Eye (tissue), 1 donor: ENCODE measurements at places on chromosomes 4 and X.
A peak's percentile ranks its signal among the peaks of the same experiment; 100 is the strongest.

DNA sequence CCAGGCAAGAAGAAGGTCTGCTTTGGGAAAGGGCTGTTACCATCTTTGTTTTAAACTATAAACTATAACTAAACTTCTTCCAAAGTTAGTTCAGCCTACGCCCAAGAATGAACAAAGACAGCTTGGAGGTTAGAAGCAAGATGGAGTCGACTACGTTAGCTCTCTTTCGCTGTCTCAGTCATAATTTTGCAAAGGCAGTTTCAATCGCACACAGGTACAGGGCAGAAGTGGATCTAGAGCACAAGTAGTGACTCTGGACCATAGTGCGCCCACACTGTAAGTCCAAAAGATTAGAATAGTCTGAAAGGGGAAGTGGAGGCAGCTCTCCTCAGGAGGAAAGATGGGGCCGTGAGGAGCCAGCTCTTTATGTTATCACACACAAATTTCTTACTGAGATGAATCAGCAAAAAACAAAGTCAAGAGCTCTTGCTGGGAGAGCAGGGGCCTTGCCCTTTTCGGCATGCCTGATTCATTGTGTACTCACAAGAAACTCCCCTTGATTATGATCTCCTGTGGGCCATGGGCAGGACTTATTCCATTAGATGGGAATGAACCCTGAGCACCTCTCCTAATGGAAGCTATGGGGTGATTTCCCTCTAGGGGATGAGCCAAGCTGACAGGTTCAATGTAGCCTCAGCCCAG, 58.6 kb downstream of the FUNDC1 start:
- DNase-seq, result no peak

GRCh38 chr4:7136351-7136750, 56.0 kb upstream of the SORCS2 start:
- DNase-seq, result no peak

GRCh38 chrX:116596010-116596409, 133.2 kb upstream of the CT83 start:
- DNase-seq, result no peak

DNA sequence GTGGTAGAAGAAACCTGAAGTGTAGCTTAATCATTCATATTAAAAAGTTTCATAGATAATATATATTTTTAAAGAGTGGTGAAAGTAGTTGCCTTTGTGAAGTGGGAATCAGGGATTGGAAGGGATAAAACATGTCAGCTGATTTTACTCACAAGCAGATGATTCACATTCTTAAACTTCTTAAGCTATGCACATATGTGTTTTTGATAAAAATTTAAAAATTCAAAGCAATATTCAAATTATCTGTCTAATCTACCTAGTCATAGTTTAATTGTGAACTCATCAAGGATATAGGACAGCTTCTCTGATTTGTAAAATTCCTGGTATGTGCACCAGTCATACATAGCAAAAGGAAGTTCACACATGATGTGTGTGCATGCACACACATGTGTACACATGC, 520.6 kb upstream of the PITX2 start:
- no peak for DNase-seq

GRCh38 chr4:163164591-163164990, 2.1 kb downstream of the NAF1 start:
- no peak for DNase-seq

DNA sequence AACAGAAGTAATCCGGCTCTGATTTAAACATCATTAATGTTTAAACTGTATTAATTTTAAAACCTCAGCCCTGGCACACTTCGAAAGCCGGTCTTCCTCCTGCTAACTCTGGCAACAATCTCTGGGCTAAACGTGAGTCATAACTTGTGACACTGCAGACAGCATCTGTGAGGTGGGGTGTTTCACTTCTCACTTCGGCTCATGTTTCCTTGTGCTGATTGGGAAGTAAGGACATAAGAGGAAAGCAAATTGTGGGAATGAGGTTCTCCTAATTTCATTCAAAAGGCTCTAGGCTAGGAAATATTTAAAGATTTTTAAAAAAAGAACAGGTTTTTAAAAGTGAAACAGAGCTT, 139.9 kb upstream of the USP9X start:
- DNase-seq, result peak; percentile 7

DNA sequence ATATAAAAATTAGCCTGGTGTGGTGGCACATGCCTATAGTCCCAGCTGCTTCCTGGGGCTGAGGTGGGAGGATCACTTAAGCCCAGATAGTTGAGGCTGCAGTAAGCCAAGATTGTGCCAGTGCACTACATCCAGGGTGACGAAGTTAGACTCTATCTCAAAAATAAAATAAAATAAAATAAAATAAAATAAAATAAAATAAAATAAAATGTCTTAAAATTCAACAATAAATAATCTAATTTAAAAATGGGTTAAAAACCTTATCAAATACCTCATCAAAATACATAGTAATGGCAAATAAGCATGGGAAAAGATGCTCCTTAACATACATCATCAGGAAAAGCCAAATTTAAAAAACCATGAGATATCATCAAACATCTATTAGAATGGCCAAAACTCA, 760.2 kb upstream of the AGA start:
- no peak for DNase-seq

- DNase-seq, result no peak
These were observed 391.8 kb upstream of the MAGEB16 start for GRCh38 chrX:35406386-35406785.

DNA sequence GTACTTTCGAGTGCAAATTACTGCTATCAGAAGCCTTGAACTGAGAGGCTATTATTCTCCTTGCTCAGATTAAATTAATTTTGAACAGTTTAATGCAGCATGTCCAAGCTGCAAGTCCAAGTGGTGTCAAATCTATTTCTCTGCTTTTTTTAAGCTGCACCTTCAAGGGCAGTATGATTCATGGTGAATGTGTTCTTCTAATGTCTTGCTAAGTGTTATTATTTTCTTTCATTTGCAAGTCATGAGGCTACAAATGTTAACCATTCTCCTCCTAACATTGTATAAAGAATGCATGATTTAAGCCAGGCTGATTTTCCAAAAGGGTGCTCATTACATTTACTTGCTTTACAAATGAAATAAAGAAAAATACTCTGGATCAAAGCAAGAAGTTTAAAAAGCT, 200.4 kb downstream of the TEX13C start:
- DNase-seq, result no peak

DNA sequence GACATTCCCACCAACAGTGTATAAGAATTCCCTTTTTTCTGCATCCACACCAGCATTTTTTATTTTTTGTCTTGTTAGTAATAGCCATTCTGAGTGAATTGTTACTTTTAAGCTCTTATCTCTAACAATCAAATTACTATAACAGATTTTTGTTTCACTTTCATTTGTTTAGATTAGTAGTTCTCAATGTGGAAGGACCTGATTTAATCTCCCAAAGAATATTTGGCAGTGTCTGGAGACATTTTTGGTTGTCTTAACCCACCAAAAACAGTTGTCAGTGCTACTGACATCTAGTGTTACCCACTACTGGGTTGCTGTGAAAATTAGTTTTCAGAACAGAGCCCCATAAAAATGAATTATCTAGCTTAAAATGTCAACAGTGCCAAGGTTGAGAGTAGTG, 37.9 kb downstream of the RUFY3 start:
- DNase-seq, result no peak

DNA sequence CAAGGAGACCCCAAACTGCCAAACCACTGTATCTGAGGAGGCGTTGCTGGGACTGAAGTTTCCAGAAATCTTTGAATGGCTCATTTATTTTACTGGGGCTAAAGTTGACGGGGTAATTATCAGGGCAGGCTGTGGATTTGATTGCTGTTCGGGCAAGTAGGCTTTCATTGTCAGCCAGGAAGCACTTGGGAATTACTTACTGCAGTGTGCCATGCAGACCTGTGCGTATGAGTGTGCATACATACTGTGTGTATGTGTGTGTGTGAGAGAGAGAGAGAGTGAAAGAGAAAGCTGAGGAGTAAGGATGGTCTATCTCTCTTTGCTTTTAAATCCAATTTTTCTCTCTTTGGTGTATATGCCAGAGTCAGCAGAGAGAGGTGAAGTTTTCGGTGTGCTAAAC, 122.7 kb downstream of the NPNT start:
- no peak for DNase-seq

DNA sequence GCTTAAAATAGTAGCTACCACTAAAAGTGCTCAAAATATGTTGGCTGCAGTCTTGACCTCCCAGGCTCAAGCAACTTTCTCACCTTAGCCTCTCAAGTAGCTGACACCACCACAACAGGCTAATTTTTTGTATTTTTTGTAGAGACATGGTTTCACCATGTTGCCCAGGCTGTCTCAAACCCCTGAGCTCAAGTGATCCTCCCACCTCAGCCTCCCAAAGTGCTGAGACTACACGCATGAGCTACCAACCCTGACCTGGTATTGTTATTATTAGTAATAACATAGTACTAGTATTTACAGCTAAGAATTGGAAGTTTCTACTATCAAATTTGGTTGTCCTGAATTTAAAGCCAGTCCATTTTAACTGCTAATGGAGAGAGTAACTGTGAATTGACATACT, 18.0 kb downstream of the STAP1 start:
- DNase-seq, result no peak

DNA sequence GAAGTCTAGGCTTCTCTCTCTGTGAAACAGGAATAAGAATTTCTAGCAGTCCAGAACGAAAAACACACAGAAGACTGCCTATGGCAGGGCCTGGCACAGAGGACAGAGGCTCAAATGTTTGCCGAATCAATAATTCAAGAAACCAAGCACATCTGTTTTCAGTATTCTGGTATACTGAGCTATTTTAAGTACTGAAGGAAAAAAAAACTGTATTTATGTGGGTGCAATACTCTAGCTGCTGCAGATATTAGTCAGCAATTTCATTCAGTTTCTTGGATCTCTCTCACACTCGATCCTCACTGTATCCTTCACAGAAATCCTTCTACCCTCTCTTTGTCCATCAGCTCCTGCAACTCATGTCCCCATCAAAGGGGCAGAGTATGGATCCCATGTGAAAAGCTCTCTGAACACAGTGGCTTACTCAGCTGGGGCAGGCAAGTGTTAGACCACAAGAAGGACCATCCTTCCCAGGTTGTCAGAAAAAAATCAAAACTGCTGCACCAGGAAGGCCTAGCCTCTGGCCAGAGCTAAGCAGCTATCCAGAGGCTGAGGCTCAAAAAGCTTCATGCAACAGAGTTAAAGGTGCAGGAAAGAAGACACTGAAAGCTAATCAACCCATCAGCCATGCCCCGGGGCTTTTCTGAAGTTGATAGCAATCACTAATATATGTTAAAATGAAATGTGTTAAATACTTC, 9.1 kb upstream of the USO1 start:
- DNase-seq, result peak; percentile 16

DNA sequence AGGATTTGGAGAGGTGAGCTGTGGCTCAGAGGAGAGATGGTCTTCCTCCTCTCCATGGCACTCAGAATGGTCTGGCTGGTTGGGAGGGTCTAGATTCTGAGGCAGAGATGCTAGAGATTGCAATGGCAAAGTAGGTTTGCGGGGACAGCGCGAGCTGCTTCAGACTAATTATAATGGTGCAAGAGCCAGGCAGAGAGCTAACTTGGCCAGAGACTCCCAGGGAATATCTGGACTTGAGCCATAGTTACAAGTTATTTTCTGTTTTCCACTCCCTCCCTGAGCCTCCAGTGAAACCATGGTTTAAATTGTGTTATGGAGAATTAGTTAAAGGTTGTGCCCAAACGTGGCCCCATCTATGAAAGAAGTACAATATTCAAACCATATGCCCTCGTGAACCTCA, 44.7 kb upstream of the ELF2 start:
- no peak for DNase-seq

GRCh38 chr4:54716478-54717065, 58.8 kb downstream of the KIT start:
- DNase-seq, result no peak

- DNase-seq, result peak; percentile 95
These were observed 220.1 kb downstream of the AFAP1 start for GRCh38 chr4:7719354-7720174.

GRCh38 chrX:95101851-95102390, 1427.9 kb downstream of the FAM133A start:
- DNase-seq, result no peak

DNA sequence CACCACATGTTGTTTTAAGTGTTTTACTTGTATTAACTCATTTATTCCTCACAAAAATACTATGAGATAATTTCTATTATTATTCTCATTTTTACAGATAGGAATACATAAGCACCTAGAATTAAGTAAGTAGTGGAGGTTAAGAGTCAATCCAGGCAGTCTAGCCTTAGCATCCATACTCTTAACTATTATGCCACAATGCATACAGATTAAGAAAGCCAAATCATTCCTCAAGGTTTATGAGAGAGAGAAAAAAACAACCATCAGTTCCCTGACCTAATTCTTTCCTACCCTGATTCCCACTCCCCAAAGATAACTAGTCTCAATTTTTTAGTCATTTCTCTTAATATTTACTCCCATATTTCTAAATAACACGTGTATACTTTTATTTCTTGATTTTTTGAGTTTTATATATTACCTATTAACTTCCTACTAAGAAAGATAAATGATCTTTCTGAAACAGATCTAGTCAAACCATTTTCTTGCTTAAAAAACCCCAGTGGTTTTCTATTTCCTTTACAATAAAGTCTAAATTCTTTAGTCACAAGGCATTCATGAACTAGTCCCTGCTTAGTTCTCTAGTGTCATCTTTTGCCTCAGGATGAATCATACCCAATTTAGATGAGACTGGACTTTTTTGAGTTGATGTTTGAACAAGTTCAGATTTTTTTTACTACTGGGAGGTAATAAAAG, 16.0 kb downstream of the UBA6 start:
- DNase-seq, result no peak

- no peak for DNase-seq
These were observed 323.0 kb downstream of the HNRNPD start for GRCh38 chr4:82050796-82051195.

- DNase-seq, result no peak
These were observed 14.1 kb downstream of the ACSL1 start for GRCh38 chr4:184811526-184812198.

DNA sequence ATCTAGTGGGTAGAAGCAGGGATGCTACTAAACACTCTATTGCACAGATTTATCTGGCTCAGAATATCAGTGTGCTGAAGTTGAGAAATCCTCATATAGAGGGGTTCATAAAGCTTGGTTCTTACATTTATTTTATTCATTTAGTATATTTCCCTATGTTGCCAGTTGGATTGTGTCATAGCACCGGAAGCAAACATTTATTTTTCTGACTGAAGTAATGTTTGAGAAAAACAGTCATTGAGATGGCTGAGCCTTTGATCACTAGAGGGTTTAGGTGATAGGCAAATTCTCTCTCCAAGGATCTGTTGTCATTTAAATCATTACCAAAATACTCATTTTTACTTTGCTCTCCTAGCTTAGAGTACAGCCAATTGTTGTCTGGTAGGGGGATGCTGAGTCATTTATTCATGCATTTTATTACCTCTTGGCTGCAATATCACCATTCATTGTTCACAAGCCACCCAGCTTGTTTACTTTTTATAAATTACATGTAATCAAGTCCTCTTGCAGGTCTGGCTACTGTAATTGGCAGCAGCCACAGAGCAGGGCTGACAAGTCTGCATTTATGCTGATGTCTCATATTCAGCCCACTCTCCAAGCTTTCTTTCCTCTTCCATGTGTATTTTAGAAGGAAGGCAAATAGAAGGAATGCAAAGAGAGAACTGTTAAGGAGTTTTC, 15.2 kb downstream of the GAB1 start:
- DNase-seq, result no peak

GRCh38 chr4:159298502-159298901, 195.6 kb downstream of the RAPGEF2 start:
- no peak for DNase-seq

- no peak for DNase-seq
These were observed 151.9 kb upstream of the RPS6KA3 start for GRCh38 chrX:20418379-20419150.

- no peak for DNase-seq
These were observed 346.7 kb downstream of the TRIML1 start for GRCh38 chr4:188485906-188486305.
